Activated CD4-positive, alpha-beta memory T cell treated with anti-CD3 and anti-CD28 coated beads, Interleukin-2, amount 10 ng/mL, durations not matched to agents 7 days and 5 days (primary cell): ENCODE measurements at places on chromosomes 1 and 21. TPM values are rescaled to one million over a fixed set of nuclear protein-coding genes. Genes with fewer than 3 reads are reported as not detected.
A peak's percentile ranks its signal among the peaks of the same experiment; 100 is the strongest.

The ATAD3C gene
- 1.4 TPM for total RNA-seq

DNA sequence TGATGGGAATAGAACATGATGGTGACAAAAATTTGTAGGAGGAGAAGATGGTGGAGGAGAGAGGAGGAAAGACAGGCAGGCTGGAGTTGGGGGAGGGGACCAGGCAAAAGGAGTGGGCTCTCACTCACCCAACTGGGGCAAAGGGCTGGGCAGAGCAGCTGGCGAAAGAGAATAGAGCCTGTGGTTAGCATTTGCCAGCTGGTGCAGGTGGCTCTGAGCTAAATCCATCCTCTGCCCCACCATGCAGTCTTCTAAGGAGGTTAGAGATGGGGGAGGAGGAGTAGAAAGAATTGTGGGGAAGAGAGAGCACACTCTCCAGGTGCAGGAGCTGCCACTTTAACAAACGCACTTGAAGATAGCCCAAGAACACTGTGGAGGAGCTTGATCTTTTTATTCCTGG is 27.6 kb upstream of the SLAMF1 start:
- no peak for DNase-seq
- no peak overlapping the region for H3K27ac ChIP-seq

GRCh38 chr1:162035241-162035640 is 11.6 kb upstream of the OLFML2B start:
- no peak for DNase-seq
- no peak overlapping the region for H3K27ac ChIP-seq
- no peak overlapping the region for H3K4me3 ChIP-seq
- peaks cover 27% of the 10 kb centered on the region for H3K27me3 ChIP-seq
- H3K4me1 ChIP-seq: peaks cover 4% of the 10 kb centered on the region
- no peaks in the 10 kb centered on the region for H3K36me3 ChIP-seq

DNA sequence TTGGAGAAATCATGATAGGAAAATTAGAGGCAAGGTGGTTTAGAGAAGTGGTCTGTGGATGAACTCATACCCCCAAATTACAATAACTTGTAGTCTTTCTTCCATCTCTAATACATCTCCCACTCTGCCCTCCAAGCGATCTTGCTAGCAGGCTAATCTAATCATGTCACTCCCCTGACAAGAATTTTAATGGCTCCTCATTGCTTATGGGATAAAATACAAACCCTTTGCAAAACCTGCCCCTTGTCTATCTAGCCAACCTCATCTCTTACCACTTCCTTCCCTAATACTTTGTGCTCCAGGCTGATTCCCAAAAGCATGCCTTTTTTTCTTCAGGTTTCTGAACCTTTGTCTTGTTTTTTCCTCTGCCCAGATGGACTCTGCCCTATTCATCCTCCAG is 71.3 kb upstream of the LRRN2 start:
- peaks cover 5% of the 10 kb centered on the region for H3K4me1 ChIP-seq
- H3K4me3 ChIP-seq: no peak overlapping the region
- H3K27ac ChIP-seq: no peak overlapping the region
- no peaks in the 10 kb centered on the region for H3K36me3 ChIP-seq
- no peak for DNase-seq
- H3K27me3 ChIP-seq: peaks cover 9% of the 10 kb centered on the region

- H3K27me3 ChIP-seq: peaks cover 25% of the 10 kb centered on the region
- H3K27ac ChIP-seq: no peak overlapping the region
- peaks cover 28% of the 10 kb centered on the region for H3K4me1 ChIP-seq
- no peak for DNase-seq
- no peaks in the 10 kb centered on the region for H3K36me3 ChIP-seq
Measured at GRCh38 chr1:182679684-182680083, 4.7 kb downstream of the RGS8 start.

DNA sequence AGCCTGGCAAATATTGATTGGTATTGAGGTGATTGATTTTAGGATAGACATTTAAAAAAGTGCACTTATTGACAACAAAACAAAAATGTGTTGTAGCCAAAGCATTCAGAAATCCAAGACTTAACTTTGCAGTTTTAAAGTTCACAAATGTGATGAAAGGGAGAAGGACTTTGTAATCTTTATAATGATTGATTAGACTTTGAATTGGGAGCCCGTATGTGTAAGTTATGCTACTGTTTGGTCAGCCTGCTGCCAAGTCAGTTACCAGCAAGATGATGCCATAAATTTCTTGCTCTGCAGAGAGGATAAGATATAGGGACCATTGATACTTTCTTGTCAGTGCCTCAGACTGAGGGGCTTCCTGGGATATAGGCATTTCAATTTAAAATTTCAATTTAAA is 39.5 kb downstream of the TBX19 start:
- peaks cover 31% of the 10 kb centered on the region for H3K36me3 ChIP-seq
- no peak overlapping the region for H3K4me3 ChIP-seq
- no peak for DNase-seq
- no peak overlapping the region for H3K27ac ChIP-seq

GRCh38 chr21:42387843-42388340 is 8.0 kb downstream of the TMPRSS3 start:
- peaks cover 67% of the 10 kb centered on the region for H3K36me3 ChIP-seq
- no peak overlapping the region for H3K4me3 ChIP-seq
- no peak for DNase-seq
- peaks cover 74% of the 10 kb centered on the region for H3K4me1 ChIP-seq
- H3K27ac ChIP-seq: no peak overlapping the region
- no peaks in the 10 kb centered on the region for H3K27me3 ChIP-seq

GRCh38 chr1:180540697-180541594 is 17.8 kb upstream of the OVAAL start:
- no peaks in the 10 kb centered on the region for H3K36me3 ChIP-seq
- peaks cover 9% of the 10 kb centered on the region for H3K27me3 ChIP-seq
- no peak overlapping the region for H3K4me3 ChIP-seq

- H3K4me1 ChIP-seq: no peaks in the 10 kb centered on the region
- no peak overlapping the region for H3K4me3 ChIP-seq
- DNase-seq: no peak
- no peak overlapping the region for H3K27ac ChIP-seq
- H3K36me3 ChIP-seq: no peaks in the 10 kb centered on the region
- H3K27me3 ChIP-seq: no peaks in the 10 kb centered on the region
Measured at GRCh38 chr1:14952626-14953314, 200.8 kb upstream of the TMEM51 start.

- no peak overlapping the region for H3K27ac ChIP-seq
- peaks cover 17% of the 10 kb centered on the region for H3K36me3 ChIP-seq
- no peak overlapping the region for H3K4me3 ChIP-seq
- DNase-seq: no peak
- H3K27me3 ChIP-seq: no peaks in the 10 kb centered on the region
Measured at GRCh38 chr1:150237746-150238145, 1.8 kb upstream of the ANP32E start.

- peaks cover 5% of the 10 kb centered on the region for H3K27me3 ChIP-seq
- H3K4me1 ChIP-seq: no peaks in the 10 kb centered on the region
- no peak overlapping the region for H3K27ac ChIP-seq
- no peak overlapping the region for H3K4me3 ChIP-seq
- DNase-seq: no peak
- H3K36me3 ChIP-seq: no peaks in the 10 kb centered on the region
Measured at GRCh38 chr1:241417258-241417657, 60.3 kb upstream of the RGS7 start.

GRCh38 chr1:7967196-7967595 is 5.7 kb downstream of the PARK7 start:
- H3K4me1 ChIP-seq: peaks cover 51% of the 10 kb centered on the region
- no peak for DNase-seq
- H3K27me3 ChIP-seq: no peaks in the 10 kb centered on the region
- peaks cover 84% of the 10 kb centered on the region for H3K36me3 ChIP-seq

DNA sequence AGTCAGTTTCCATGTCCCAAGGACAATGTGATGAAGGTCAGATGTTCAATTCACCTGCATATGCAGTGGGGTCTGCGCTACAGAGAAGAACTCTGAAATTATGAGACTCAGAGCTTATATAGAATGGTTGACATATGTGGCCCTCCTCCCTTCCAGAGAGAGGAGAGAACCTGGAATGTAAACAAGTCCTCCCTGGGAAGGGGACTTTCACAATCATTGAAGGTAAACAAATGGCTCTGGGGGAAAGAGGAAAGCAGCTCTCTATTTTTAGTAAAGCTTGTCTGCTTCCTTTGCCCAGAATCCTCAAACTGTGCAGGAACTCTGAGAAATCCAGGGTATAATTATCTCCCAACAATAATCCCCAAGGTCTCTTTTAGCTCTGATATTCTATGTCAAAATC is 9.8 kb downstream of the OVGP1 start:
- DNase-seq: no peak
- no peak overlapping the region for H3K4me3 ChIP-seq
- H3K4me1 ChIP-seq: no peaks in the 10 kb centered on the region
- H3K27me3 ChIP-seq: peaks cover 2% of the 10 kb centered on the region
- no peak overlapping the region for H3K27ac ChIP-seq

DNA sequence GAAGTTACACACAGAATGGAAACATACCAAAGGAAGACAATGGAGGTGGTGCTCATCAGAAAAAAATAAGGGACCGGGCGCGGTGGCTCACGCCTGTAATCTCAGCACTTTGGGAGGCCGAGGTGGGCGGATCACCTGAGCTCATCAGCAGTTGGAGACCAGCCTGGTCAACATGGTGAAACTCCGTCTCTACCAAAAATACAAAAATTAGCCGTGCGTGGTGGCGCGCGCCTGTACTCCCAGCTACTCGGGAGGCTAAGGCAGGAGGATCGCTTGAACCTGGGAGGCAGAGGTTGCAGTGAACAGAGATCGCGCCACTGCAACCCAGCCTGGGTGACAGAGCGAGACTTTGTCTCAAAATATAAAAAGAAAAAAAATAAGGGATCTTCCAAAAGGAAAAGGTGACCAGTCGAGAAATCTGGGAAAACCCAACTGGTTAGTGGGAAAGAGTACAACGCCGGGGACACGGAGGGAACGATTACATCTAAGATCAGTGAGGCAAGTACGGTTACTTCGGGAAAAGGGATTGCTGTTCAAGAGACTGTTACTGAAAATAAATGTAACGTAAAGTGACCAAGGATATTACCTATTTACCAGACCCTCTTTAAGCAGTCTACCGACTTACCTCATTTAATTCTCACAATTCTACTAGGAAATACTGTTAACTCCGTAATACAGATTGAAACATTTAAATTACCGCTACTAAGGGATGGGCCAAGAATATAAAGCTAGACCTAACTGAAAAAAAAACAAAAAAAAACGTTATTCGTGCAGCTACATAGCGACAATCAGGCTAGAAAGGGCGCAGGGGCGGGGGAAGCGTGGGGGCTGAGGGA is 822 bp downstream of the CCT3 start:
- H3K4me1 ChIP-seq: peaks cover 39% of the 10 kb centered on the region
- peak overlapping the region; percentile 95 for H3K27ac ChIP-seq
- peak overlapping the region; percentile 98 for H3K4me3 ChIP-seq
- peak; percentile 18 for DNase-seq

DNA sequence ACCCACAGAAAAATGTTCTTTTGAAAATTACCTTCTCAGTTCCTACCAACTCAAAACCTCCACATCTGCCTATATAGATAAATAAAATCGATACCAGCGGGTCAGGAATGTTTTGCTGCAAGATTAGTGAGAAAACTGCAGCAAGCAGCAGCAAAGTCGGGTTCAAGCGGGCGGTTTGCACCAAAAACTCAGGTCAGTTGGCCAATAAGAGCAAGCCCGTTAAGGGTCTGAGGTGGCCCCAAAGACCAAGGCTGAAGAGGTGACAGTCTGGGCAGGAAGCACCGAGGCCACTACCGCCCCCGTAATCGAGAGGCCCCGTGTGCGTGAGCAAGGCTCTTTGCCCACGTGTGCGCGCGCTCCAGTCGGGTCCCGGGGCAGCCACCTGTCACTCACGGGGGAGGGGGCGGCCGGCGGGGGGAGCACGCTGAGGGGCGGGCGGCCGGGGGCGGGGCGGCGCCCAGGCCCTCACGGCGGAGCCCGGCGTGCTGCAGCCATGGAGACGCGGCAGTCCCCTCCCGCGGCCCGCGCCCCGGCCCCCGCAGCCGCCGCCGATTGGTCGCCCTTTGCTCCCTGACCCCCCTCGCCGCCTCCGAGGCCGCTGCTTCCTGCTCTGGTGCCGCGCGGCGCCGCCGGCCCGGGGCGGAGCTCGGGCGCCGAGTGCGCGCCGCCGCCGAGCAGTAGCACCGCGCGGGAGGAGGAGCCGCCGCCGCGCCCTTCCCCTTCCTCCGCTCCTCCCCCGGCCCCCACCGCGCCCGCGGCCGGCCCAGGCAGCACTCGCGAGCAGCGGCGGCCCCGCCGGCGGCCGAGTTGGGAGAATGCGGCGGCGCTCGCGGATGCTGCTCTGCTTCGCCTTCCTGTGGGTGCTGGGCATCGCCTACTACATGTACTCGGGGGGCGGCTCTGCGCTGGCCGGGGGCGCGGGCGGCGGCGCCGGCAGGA is at the start of gene GALNT2:
Gene GALNT2, plus strand, starts transcription at position 773 of the 939 bp plus-strand sequence. Its CDS starts 43 bp downstream, at position 816.
- peak within 1 kb of the TSS; percentile 73 for H3K27ac ChIP-seq
- peak; percentile 90 for DNase-seq
- peak within 1 kb of the TSS; percentile 85 for H3K4me3 ChIP-seq
- no peaks in the 10 kb centered on the region for H3K27me3 ChIP-seq

DNA sequence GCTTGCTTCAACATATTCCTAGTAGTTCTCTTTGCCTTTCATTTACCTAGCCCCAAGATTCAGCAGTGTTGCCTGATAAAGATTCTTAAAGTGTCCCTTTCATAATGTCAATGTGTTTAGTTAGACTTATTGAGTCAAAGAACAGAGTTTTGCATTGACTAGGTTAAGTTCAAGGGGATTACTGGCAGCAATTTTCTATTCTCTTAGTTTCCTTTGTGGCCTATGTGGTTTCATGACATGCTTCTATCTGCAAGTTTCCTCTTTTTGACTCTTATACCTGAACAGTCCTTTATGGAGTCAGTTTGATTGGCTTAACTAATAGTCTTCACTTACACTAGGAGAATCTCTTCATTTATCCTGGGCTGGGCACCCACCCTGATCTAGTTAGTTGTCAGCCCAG is 151.3 kb downstream of the ADGRL4 start:
- peaks cover 5% of the 10 kb centered on the region for H3K4me1 ChIP-seq
- H3K4me3 ChIP-seq: no peak overlapping the region
- H3K27ac ChIP-seq: no peak overlapping the region
- H3K27me3 ChIP-seq: no peaks in the 10 kb centered on the region
- DNase-seq: no peak

DNA sequence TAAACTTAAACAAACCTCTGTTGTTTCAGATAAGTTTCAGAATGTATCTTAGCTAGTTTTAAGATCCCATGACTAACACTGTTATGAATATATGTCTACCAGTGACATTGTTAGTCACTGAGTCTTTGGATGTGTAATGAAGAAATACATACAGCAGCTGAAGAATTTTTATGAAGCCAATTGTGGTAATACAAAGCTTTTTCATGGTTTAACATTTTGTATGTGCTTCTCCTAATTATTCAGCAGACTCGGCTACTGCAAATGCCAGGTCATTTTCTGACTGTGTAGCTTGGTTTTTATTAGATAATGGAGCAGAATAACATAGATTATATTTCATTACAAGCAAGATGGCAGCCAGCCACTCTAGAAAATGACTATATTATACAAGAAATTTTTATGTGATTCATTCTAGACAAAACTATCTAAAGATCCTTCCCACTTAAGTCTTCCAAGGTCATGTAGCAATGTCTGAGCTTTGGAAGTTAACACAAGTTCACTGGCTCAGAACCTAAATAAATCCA is 147.8 kb downstream of the TNFSF18 start:
- peaks cover 10% of the 10 kb centered on the region for H3K4me1 ChIP-seq
- DNase-seq: no peak
- no peak overlapping the region for H3K4me3 ChIP-seq
- H3K27ac ChIP-seq: no peak overlapping the region
- peaks cover 2% of the 10 kb centered on the region for H3K36me3 ChIP-seq
